Activated CD4-positive, alpha-beta T cell treated with anti-CD3 and anti-CD28 coated beads, Interleukin-2, amount 10 ng/mL, durations not matched to agents 7 days and 5 days (primary cell): ENCODE measurements at places on chromosomes 7 and 10. TPM values are rescaled to one million over a fixed set of nuclear protein-coding genes. Genes with fewer than 3 reads are reported as not detected.
A peak's percentile ranks its signal among the peaks of the same experiment; 100 is the strongest.

- no peak for DNase-seq
These were observed 152.0 kb downstream of the PLPP4 start for GRCh38 chr10:120609006-120609405.

AKR1C2 gene
- total RNA-seq, result 0.17 TPM

GRCh38 chr7:154167807-154168206 lies 115.6 kb downstream of the DPP6 start:
- no peak for DNase-seq

DNA sequence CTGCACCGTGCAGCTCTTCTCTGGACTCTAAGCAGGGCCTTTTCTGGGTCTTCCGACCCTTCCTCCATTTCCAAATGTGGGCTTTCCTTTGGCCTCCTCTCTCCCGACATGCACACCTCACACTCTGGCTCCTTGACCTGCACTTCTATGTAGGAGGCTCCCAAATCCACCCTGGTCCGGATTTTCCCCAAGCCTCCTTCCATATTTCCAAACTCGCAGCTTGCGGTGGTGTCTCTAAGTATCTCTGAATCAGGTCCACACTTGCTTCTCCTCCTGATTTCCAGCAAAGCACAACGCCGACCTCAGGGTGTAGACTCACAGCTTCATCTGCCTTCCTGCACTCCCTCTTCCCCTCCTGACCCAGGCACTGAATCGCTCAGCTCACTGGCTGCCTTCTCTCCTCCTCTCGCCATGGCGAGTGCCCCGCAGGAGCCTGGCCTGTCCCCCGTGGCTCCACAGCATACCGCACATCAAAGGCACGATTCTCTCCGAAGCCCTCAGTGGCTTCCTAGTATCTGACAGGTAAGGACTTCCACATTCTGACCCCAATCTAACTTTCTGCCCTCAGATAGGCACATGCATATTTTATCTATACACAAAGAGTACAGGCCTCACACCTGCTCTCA lies 27.8 kb downstream of the DIP2C start:
- no peak for DNase-seq

DNA sequence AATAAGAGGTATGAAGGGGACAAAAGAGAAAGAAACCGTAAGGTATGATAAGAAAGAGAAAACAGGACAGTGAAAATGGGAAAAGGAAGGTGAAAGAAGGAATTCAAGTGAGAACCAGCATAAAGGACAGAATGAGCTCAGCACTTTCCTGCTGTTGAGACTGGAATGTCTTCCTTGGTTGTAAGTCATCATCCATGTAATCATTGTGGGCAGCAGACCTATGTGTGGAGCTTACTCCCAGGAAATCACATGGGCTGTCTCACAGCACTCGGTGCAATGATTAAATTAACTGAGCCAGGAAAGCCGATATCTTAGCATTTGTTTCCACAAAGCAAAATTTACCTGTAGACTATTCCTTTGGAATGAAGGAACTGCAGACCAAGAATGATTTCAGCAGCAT lies 118.1 kb downstream of the PRKCQ start:
- no peak for DNase-seq

PLXDC2 gene
- total RNA-seq, result not detected

DNA sequence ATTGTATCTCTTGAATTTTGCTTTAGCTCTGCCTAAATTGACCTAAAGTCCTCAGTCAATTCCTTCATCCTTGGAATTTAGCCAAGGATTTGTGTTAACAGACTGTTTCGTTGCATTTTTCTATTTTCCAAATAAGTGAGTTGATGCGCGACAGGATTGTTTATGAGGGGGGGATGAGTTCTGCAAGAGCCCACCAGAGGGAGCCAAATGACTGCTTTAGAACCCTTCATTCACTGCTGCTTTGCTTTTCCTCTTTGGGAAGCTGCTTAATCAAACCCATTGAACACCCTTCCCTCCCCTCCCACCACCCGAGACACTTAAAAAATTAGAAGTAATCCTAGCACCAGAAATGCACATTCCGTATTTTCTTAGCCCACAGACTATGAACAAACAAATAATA lies 33.7 kb upstream of the PTF1A start:
- peak; percentile 41 for DNase-seq

- DNase-seq, result no peak
These were observed 52.2 kb downstream of the FZD1 start for GRCh38 chr7:91316426-91316825.

DNA sequence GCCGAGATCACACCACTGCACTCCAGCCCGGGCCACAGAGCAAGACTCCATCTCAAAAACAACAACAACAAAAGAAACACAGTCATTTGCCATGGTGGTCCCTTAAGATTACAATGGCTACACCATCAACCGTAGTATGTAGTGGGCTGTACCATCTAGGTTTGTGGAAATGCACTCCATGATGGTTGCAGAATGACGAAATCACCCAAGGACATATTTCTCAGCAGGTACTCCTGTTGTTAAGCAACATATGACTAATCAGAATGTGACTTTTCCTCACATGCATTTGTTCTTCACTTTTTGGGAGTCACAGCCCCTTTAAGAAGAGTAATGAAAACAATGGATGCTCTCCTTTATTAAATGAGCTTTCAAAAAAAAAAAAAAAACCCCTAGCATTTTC lies 11.0 kb downstream of the SVIL start:
- no peak for DNase-seq

- DNase-seq, result no peak
These were observed 20.2 kb downstream of the DNTT start for GRCh38 chr10:96324447-96324846.

TLX1 gene
- total RNA-seq, result not detected

DNA sequence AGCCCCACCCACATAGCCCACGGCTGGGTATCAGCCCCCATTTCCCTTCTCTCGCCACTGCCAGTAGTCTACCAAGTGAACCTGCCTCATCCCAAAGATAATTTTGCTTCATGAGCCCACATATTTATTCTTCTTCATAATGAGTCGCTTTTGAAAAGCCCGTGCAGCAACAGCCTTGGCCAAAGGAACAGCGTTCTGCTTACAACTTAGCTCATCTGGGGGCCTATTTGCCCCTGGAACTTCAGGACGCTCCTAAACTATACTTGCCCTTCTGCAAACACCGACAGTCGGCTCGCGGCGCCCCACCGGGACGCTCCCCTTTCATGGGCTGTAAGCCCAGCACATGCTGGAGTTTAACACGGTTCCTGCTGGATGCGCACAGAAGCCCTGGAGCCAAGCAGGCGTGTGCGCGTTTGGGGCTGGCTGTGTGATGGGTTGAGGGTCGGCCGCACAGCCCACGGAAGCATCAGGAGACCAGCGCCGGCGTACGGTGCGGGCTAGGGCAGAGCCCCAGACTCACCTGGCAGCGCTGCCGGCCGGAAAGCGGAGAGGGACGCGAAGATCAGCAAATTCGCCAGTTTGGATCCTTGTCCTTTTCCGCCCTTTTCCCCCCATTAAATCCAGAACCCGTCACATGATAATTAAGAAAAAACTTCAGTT lies 370 bp downstream of the TMEM60 start:
- no peak for DNase-seq

INHBA gene
- not detected for total RNA-seq

SVIL gene
- 22.6 TPM for total RNA-seq

SFRP4 gene
- not detected for total RNA-seq

- no peak for DNase-seq
These were observed 609 bp upstream of the PNLIP start for GRCh38 chr10:116545122-116545521.

GRCh38 chr7:143018931-143019330 lies 8.0 kb downstream of the OR9A2 start:
- DNase-seq, result no peak

ANKRD30A gene
- not detected for total RNA-seq

GRCh38 chr10:70272925-70273316 lies 10.9 kb downstream of the NPFFR1 start:
- peak; percentile 14 for DNase-seq

GRCh38 chr7:101265622-101266516 lies 21.0 kb upstream of the FIS1 start:
- DNase-seq, result no peak

- DNase-seq, result no peak
These were observed 119.6 kb downstream of the ZMIZ1 start for GRCh38 chr10:79188154-79188965.

DNA sequence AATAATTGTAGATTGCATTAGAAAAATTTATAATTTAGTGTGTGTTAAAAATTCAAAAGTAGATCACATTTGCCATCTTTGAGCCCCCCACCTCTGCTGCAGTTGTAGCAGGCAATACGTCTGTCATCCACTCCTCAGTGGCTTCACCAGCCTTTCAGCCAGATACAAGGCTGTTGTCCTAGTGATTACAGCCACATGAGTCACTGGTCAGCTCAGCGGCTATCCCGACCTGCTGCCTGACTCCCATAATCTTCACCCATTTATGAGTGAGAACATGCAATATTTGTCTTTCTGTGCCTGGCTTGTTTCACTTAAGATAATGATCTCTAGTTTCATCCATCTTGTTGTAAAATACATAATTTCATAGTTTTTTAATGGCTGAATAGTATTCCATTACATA lies 9.2 kb downstream of the OR2A5 start:
- DNase-seq, result no peak

YKT6 gene
- 62.6 TPM for total RNA-seq

DNA sequence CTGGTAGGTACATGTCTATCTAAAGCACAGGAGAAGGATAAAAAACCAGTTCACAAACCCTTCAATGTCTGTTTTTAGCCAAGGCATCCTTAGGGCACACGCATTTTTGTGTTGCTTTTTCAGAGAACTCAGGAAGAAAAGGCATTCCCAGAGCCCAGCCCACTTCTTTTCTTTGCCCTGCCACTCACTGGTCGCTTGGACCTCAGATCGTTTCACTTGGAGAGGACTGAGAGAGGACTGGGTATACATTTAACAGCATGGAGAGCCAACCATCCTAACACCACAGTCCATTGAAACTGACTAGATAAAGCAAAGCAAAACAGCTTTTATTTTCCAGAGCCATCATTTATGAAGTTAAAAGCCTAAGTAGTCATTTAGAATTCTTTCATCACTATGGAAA lies 194.2 kb downstream of the CAMK1D start:
- no peak for DNase-seq

DNA sequence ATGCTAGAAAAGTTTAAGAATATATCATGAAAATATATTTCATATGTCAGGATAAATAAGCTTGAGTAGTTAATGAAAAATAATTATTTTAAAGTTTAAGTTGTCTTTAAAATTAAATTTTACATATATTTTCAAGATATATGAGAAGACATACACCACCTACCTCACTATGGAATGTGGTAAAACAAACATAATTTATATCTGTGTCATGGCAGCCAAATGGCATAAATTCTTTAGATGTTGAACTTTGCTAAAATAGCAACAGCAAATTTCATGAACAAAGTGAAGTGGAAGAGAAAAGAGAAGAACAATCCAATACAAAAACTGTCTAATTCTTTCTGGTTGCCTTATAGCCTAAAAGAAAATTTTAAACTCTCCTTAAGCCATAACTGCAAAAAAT lies 39.6 kb upstream of the SLC16A12 start:
- no peak for DNase-seq
